Sigmoid colon (tissue), 7 donors: ENCODE measurements at places on chromosomes 6 and 20. TPM values are rescaled to one million over a fixed set of nuclear protein-coding genes. Genes with fewer than 3 reads are reported as not detected.

DNA sequence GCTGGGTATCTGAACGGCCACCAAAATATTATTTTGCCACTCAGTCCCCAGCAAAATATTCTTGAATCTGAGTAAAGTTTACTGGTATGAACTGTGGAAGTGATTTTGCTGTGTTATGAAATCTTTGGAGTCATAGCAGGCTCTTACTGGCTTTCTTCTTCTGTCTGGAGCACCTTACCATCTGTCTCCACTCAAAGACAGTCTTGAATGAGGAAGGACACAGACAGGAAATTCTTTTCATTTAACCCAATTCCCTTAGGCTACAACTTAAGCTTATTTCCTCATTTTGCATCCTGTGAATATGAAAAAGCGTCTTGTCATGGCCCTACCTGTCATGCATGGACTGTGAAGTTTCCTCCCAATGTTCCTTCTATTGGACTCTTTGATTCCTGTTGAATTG lies 24.7 kb downstream of the FNDC1 start:
- no peaks in the 10 kb centered on the region for H3K4me1 ChIP-seq
- no peaks in the 10 kb centered on the region for H3K36me3 ChIP-seq
- DNase-seq, result no peak
- peak overlapping the region; percentile 29 for H3K27ac ChIP-seq
- no peak overlapping the region for H3K4me3 ChIP-seq

DNA sequence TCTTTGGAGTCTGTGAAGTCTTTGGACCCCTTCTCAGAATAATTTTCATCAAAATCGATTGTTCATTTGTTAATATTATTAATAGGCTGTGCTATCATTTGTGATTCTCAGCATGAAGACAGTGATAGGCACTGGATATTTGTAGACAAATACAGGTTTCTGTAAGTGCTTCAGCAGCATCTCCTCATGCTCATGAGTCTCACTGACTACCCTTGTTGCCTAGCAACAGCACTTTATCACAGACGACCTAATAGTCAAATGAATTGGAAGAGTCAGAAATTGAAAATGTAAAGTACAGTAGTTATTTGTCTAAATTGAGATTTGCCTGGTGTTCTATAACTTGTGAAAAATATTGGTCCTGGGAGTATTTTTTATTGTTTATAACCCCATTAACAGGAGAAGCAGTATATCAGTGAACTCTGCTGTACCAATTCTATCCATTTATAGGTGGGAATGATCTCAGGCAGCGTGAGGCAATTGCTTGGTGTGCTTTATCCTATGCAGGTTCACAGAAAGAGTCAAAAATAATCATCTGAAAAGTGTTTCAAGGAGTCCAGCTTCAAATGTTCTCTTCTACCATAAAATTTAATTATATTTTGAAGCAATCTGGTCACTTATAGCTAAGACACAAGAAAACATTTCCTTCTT lies 684.6 kb downstream of the RFPL4B start:
- H3K27me3 ChIP-seq, result no peaks in the 10 kb centered on the region
- no peak overlapping the region for H3K4me3 ChIP-seq

GRCh38 chr6:123091091-123091895 lies 95.3 kb downstream of the CLVS2 start:
- H3K4me1 ChIP-seq, result no peaks in the 10 kb centered on the region
- H3K27ac ChIP-seq, result no peak overlapping the region
- H3K36me3 ChIP-seq, result no peaks in the 10 kb centered on the region
- H3K27me3 ChIP-seq, result no peaks in the 10 kb centered on the region
- DNase-seq, result no peak

- no peaks in the 10 kb centered on the region for H3K27me3 ChIP-seq
- no peaks in the 10 kb centered on the region for H3K36me3 ChIP-seq
- H3K4me1 ChIP-seq, result no peaks in the 10 kb centered on the region
- no peak overlapping the region for H3K27ac ChIP-seq
- H3K4me3 ChIP-seq, result no peak overlapping the region
- no peak for DNase-seq
Measured at GRCh38 chr6:22363714-22364239, 66.9 kb upstream of the PRL start.

Gene PPP1R14C
- total RNA-seq, result not detected

Gene AIF1
- 59.6 TPM for total RNA-seq

Gene HEY2
- 3.9 TPM for total RNA-seq

Gene CD83
- total RNA-seq, result 3.0 TPM
